A673 (cell line): ENCODE measurements at places on chromosomes 1 and 21.

DNA sequence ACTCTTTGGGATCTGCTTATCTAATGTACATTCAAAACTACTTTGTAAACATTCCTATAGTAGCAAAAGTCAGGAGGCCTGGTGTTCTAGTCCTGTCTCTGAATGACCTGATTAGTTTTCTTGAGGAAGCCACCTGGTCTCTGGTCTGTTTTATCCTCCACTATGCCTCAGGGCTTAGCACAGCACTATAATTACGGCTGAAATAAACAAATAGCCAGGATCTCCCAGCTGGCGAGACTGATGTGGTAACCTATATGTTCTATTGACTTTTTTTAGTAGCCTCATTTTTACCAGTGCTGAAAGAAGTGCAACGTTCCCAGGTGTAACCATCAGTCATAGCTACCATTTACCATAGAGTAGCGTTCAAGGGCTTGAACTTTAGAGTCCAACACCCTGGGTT, 24.2 kb upstream of the RPL11 start:
- DNase-seq: no peak

GRCh38 chr1:198772626-198773025, 133.8 kb downstream of the PTPRC start:
- DNase-seq: no peak

DNA sequence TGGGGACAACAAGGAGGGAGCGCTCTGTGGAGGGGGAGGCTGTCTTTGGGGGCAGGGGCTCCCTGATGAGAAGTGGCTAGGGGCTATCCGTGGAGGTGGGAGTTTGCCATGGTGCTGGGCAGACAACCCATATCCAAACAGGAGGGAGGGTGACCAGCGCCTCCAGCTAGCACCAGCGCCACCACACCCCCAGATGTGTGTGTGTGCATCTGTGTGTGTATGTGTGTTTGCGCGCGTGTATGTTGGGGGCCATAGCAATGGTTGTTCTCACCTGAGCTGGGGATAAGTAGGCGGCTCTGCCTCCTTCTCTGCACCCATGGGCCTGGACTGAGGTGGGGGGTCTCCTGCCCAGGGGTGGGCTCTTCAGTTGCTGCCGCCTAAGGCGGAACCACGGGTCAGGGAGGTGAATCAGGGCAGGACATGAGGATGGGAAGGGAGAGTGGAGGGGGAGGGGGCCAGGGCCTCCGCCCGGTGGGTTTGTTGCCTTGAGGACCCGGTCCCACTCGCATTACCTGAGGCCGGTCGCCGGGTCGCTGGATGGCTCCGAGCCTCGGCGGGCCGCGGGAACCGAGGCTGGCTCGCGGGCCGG, 345 bp downstream of the HPCAL4 start:
- no peak for DNase-seq

GRCh38 chr1:118920124-118920717, 67.9 kb downstream of the TBX15 start:
- no peak for DNase-seq

GRCh38 chr1:185646202-185646683, 87.9 kb upstream of the HMCN1 start:
- DNase-seq: peak; percentile 100

GRCh38 chr1:108862017-108862610, 5.2 kb upstream of the AKNAD1 start:
- no peak for DNase-seq

GRCh38 chr1:201098992-201099677, 13.1 kb downstream of the CACNA1S start:
- no peak for DNase-seq

GRCh38 chr1:185788386-185788785, 54.2 kb downstream of the HMCN1 start:
- peak; percentile 78 for DNase-seq

- DNase-seq: no peak
Observed at GRCh38 chr21:37432710-37433455, 66.3 kb downstream of the DYRK1A start.

- DNase-seq: no peak
Observed at GRCh38 chr21:38196036-38196435, 60.8 kb upstream of the KCNJ15 start.

- peak; percentile 92 for DNase-seq
Observed at GRCh38 chr1:205700865-205701401, 20.6 kb upstream of the SLC45A3 start.

GRCh38 chr1:118306851-118307250, 121.8 kb upstream of the SPAG17 start:
- no peak for DNase-seq

DNA sequence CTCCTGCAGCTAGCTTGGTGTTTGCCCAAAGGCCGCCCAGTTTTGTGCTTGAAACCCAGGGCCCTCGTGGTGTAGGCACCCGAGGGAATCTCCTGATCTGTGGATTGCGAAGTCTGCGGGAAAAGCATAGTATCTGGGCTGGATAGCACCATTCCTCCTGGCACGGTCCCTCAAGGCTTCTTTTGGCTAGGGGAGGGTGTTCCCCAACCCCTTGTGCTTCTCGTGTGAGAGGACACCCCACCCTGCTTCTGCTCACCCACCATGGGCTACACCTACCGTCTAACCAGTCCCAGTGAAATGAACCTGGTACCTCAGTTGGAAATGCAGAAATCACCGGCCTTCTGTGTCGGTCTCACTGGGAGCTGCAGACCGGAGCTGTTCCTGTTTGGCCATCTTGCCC, 403.5 kb downstream of the USP25 start:
- no peak for DNase-seq

GRCh38 chr1:214318356-214318755, 37.4 kb downstream of the SMYD2 start:
- no peak for DNase-seq

GRCh38 chr1:175823406-175823805, 80.0 kb upstream of the TNR start:
- no peak for DNase-seq

DNA sequence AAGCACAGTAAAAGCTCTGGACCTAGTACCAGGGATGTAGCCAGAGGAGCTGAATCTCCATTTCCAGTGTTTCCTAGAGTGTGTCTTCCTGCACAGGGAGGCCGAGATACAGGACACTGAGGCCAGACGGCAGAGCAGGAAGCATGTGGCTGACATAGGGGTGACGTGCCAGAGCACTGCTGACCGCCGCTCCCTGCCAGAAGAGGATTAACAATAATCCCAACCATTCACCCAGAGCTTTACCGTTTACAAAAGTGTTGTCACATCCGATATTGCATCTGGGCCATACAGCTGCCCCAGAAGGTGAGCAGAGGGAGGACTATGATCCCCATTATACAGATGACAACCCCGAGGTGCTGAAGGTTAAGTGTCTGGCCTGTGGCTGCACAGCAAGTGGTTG, 5.8 kb upstream of the CLDN19 start:
- DNase-seq: no peak

GRCh38 chr1:25185409-25186160, 46.7 kb downstream of the SYF2 start:
- no peak for DNase-seq

GRCh38 chr1:160581961-160582360, 2.7 kb upstream of the CD84 start:
- DNase-seq: no peak

DNA sequence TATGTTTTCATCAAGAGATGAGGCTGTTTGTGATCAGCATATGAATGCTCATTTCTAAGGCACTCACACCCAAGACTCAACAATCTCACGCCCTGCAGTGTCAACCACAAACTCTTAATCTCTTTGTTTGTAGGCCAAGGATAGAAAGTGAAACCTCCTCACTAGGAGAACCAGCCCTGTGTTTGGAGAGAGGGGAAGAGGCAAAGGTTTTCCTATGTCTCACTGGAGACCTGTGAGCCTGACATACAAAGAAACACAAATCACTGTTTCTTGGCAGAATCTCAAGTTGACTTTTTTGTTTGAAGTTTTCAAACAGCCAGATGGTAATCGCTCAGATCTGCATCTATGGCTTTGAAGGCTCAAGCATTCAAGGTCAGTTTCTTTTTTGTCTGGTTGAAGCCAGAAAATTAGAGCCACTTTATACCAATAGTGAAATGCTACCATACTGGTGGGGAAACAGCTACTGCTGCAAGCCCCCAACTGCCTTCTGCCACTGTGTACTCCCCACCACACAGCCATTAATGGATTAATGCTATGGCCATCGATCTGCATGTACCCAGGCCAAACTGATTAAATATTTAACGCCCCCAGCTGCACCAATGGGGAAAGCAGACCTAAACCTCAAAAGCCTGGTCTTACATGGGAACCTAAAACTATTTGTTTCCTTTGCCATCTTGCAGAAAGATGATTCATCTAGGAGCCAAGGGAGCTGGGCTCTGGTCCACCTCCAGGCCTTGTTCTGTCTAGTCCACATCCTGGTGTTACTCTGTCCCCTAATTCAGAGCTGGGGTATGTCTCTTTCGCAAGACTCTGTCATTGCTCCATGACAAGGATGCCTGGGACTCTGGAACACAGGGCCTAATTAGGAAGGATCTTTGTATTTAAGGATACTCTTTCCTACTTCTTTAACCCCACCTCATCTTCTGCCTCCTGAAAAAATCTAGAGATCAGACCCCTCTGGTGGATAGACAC, 16.3 kb downstream of the PDZK1 start:
- peak; percentile 13 for DNase-seq

- DNase-seq: peak; percentile 45
Observed at GRCh38 chr1:14713077-14713476, 114.6 kb downstream of the KAZN start.

- no peak for DNase-seq
Observed at GRCh38 chr1:64679177-64679576, 65.7 kb upstream of the RAVER2 start.

DNA sequence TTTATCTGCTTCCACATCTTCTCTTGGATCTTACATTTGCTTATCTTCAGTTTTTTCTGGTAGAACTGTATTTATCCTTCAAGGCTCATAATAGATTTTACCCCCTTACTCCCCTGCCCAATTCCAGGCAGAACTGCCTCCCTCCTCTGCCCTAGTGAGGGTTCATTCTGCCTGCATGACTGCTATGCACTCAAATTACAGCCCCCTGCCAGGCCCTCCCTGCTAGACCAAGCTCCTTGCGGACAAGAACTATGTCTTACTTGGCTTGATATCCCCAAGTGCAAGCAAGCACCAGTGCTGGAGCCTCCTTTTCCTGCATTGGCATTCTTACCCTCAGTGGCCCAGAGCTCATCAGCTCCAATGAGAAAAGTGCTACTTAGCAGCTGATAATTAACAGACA, 18.1 kb downstream of the MAPKAPK2 start:
- DNase-seq: no peak

- DNase-seq: no peak
Observed at GRCh38 chr1:43449708-43450069, 4.0 kb downstream of the HYI start.

GRCh38 chr1:32892368-32893197, 6.3 kb downstream of the HPCA start:
- peak; percentile 81 for DNase-seq

- DNase-seq: no peak
Observed at GRCh38 chr1:248817065-248817464, 8.7 kb downstream of the SH3BP5L start.

GRCh38 chr21:37767984-37768383, 148.3 kb downstream of the KCNJ6 start:
- no peak for DNase-seq

DNA sequence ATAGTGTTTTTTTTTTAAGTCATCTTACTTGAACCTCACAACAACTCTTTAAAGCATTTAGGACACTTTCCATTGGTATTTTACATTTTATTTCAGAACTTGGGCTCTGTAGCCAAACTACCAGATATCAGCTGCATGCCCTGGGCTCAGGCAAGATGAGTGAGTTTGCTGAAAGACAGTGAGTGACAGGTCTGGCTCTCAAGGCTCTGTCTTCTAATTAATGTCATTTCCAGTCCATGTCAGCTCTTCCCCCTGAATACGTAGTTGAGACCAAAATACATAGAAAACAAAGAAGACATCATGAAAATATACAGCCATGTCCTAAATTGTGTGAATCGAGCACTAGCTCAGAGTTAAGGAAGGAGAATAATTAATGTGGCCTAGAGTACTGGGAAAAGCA, 39.7 kb downstream of the PRRX1 start:
- DNase-seq: no peak

DNA sequence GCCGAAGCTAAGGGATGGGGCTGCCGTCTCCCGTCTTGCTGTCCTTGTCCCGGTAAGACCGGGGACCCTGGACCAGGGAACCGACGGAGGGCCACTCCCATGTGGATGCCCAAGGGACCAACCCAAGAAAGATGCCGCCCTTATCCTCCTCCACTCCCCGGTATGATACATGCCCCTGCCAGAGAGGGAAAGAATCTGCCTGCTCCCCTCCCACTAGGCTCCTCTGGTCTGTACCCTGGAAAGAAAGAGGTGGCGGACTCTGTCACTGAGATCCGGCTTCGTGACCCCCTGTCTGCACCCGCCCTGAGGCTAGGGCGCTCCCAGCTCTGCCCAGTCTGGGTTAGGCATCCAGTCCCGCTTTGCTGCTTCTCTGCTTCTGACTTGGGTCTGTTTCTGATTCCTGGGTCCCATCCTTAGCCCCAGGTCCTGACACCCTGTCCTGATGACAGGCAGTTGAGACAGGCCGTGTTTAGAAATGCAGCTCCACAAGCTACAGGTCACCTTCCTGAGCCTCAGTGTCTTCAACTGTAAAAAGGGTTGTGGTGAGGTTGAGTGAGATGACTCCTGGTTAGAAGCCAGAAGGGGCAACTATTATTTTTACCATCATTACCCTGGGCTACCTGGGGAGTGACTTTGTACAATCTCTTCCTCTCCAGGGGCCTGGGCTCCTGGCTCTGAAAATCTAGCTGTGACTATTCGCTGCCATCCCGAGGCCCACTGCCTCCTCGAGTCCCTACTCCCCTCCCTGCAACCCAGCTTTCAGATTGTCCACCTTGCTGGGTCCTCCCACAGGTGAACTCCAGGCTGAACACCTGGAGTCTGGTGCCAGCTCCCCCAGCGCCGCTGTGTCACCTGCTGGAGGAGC, 3.7 kb downstream of the MATN1 start:
- DNase-seq: no peak
